ENCODE measurements at places on chromosomes 1 and 21. TPM values are rescaled to one million over a fixed set of nuclear protein-coding genes. Genes with fewer than 3 reads are reported as not detected.

Gene AMY2B
- 2.7 TPM for total RNA-seq

Gene MARCKSL1
- total RNA-seq, result 16.6 TPM

Gene TPM3
- 242 TPM for total RNA-seq

Gene FAM72C
- 0.28 TPM for total RNA-seq

Gene CZIB
- total RNA-seq, result 52.1 TPM

Gene OR2L2
- under 0.01 TPM for total RNA-seq

Gene CSF1
- 47.1 TPM for total RNA-seq

Gene KRTAP13-2
- not detected for total RNA-seq

Gene GNG4
- total RNA-seq, result 3.7 TPM

Gene TARDBP
- total RNA-seq, result 52.6 TPM

Gene GRIK1
- total RNA-seq, result not detected

Gene CASQ2
- under 0.01 TPM for total RNA-seq

Gene TMEM52
- total RNA-seq, result not detected

Gene PALMD
- total RNA-seq, result 0.85 TPM

Gene MYOM3
- not detected for total RNA-seq

Gene S1PR1
- 15.5 TPM for total RNA-seq

Gene PLA2G2F
- total RNA-seq, result not detected

Gene FCER1G
- not detected for total RNA-seq

Gene LCE1A
- total RNA-seq, result not detected

Gene HES2
- 0.09 TPM for total RNA-seq

Gene NBPF4
- not detected for total RNA-seq

Gene TBX19
- 0.43 TPM for total RNA-seq

Gene ERRFI1
- total RNA-seq, result 26.8 TPM

Gene FBXO2
- total RNA-seq, result 2.8 TPM

Gene ANP32E
- total RNA-seq, result 14.9 TPM

Gene CD247
- 0.09 TPM for total RNA-seq

Gene SYCP1
- total RNA-seq, result not detected

Gene CRP
- not detected for total RNA-seq

Gene RASSF5
- total RNA-seq, result 5.2 TPM

Gene GJB5
- 0.09 TPM for total RNA-seq

Gene CACHD1
- 4.1 TPM for total RNA-seq

Gene COL9A2
- 1.7 TPM for total RNA-seq

Data from smooth muscle cell of bladder (primary cell).